Right ventricle myocardium superior (tissue), 1 donor: ENCODE measurements at places on chromosomes 4 and X. TPM values are rescaled to one million over a fixed set of nuclear protein-coding genes. Genes with fewer than 3 reads are reported as not detected.

DNA sequence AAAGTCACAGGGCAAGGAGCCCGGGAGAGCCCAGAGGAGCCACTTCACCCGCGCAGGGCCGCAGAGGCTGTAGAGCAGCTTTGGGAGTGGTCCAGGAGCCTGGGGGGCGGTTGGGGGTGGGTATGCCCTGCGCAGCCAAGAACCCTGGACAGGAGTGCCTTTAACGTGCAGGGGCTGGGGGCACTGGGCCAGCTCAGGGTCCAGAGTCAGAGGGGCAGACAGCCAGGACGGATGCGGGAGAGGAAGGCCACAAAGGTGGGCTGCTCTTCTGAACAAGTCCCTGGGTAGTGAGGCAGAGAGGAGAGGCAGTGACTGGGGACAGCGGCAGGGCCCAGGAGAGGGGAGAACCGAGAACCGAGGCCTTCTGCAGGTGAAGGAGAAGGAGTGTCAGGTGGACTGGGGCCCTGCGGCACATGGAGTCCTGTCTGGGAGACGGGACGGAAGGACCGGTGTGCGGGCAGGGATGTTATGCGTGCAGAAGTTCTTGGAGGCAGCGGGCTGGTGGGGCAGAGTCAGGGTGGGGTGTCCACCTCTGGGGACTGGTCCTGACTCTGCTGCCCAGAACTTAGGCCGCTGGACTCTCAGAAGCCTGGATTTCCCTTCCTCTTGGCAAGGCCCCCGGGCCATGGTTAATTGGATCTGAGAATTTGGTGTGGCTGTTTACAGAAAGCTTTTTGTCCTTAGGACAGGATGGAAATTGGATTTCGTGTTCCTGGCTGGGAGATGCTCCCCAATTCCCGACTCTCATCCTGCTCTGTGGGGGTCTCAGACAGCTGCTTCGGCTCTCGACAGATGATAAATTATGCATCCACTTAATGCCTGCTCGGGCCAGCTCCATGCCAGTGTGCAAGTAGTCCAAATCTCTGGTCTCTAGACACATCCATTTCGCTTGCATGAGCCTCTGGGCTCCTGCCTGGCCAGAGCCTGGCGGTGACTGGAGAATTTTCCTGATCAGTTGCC lies 31.9 kb downstream of the ADRA2C start:
- DNase-seq = peak; percentile 30

SLC9B1 gene
- 0.65 TPM for total RNA-seq

- no peak for DNase-seq
Measured at GRCh38 chr4:3766036-3766784, at the start of gene ADRA2C. Gene ADRA2C, plus strand, starts transcription at chr4:3766385. Its CDS starts 222 bp downstream, at chr4:3766607.

DNA sequence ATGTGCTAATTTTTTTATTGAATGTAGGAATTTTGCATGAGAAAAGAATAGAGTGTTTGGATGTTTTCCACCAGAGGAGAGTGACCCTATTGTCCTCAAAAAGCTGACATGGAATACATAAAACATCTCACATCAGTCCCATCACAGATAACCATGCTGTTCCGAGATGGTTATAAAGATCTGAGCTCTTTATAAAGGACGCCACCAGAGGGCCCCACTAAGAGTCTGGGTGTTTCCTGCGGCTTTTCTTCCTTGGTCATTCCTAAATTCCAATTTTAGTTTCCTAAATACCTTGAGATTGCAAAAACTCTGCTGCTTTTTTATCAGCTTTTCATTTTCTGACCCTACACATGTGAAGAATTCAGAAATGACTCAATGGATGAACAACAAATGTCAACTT lies 504.5 kb upstream of the FRG1 start:
- no peak for DNase-seq

DNA sequence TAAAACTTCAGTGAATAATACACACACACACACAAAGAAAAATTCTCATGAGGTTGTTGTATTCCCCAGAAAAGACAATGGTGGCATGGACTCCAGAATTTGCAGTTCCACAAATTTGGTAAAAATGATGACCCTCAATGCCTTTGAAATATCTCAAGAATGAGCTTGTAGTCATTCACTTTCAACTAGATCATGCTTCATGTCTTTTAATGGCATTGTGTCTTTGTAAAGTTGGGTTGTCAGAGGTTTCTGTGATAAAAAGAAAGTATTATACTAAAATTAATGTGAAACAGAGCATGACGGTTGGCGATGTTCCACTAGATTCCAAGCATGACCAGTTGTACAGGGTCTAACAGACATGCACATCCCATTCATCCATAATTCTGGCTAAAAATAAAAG lies 685.0 kb upstream of the FRG1 start:
- DNase-seq = no peak

DNA sequence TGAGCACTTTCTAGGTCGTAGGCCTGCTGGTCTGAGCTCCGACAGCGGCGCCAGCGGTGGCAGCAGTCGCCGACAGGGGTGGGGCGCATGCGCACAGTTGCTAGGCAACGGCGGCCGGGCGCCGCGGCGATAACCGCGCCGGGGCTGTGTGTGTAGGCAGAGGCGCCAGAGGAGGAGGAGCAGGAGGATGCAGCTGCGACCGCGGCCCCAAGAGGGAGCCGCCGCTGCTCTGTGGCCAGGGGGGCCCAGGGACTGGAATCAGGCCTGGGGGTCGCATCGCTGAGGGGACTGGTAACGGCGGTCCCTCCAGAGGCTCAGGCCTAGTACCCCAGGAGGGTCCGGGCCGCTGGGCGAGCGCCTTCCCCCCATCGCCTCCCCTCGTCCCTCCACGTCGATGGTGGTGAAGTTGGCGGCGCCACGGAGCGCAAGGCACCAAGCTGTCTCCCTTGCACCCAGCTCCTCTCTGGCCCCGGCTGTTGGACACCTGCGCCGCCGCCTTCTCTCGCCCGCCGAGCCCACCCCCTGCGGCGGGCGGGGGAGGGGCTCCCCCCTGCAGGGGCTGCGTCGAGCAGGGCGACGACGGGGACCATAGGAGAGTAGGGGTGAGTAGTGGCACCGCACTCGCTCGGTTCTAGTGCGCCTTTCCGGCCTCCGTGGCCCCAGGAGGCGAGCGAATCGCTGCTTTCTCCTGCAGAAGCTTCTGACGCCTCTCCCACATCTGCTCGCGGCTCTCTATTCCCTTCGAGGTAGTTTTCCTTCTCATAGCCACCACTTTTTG lies 58.6 kb upstream of the ZC4H2 start:
- DNase-seq = peak; percentile 78

RPA4 gene
- not detected for total RNA-seq

- no peak for DNase-seq
Measured at GRCh38 chr4:141705048-141705746, 68.8 kb downstream of the IL15 start.

- no peak for DNase-seq
Measured at GRCh38 chr4:158121161-158121579, 51.7 kb downstream of the GASK1B start.

DNA sequence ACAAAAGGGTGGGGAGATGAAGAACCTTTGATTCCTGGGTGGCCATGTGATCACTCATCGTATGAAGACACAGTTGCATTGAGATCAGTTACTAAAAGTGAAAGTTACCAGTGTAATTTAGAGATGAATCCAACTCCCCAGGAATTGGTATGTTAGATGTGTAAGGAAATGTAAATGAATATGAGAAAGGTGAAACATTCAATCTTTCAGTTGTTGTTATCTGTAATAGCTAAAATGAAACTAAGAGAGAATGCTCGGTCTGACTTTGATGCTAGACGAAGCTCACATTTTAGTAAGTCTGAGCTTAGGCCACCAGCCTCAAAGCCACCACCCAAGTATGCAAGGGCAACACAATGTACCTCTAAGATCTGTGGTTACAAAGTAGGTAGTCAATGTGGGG lies 194.3 kb upstream of the POF1B start:
- DNase-seq = no peak

GRCh38 chrX:115559672-115560071 lies 1.3 kb upstream of the PLS3 start:
- DNase-seq = no peak
